Fibroblast of skin of right biceps (primary cell): ENCODE measurements at places on chromosomes 3 and 15.

DNA sequence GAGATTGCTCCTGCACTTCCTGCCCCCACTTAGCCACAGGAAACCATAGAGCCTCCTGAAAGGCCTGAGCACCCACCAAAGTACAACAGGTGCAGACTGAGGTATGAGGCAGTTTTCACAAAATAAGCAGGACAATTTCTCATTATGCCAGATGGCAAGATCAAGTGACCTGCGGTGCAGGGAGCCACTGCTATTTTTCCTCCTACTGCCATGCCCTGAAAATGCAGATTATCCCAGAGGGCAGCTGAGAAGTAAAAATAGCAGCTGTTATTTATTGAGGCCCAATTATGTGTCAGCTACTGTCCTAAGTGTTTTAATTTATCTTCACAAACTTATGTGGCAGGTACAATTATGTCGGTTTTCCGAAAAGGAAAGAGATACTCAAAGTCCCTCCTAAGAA lies 209.5 kb upstream of the ST8SIA2 start:
- no peak for DNase-seq

DNA sequence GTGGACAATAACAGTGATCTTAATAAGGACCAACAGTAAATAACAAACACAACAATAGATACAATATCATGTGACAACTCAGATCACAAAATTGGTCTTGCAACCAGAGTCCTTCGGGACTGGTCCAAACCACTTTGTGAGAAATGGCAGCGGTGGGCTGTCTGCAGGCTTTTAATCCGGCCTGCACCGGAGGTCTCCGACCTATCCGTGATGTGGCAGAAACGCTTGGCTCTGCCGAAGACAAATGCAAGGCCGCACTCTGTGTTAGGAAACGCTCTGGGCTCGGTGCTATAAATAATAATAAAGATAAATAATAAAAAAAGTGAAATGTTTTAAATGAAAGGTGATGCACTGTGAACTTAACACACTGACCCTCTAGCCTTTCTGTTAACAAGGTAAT lies 810.6 kb upstream of the NR2F2 start:
- no peak for DNase-seq

- DNase-seq = no peak
These were observed 47.0 kb upstream of the TRPM1 start for GRCh38 chr15:31148297-31149087.

- no peak for DNase-seq
These were observed 18.9 kb upstream of the ALDH1L1 start for GRCh38 chr3:126199256-126199655.

DNA sequence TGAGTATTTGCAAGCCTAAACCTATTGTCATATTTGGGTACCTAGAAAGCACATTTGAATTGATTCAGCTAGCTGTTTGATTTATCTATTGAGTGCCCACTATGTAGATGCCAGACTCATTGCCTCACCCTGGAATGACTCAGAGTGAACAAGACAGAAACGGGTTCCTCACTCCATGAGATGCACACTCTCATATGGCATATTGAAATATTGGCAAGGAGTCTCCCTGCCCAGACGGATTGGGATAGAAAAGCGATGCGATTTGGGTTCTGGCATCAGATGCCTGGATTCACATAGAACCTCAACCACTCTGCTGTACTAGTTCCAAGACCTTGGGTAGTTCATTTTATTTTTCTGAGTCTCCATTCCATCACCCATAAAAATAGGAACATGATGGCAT lies 22.5 kb downstream of the LRRN1 start:
- DNase-seq = no peak

- DNase-seq = peak; percentile 49
These were observed 627.2 kb downstream of the ZIC1 start for GRCh38 chr3:148036331-148036876.

- no peak for DNase-seq
These were observed 21.6 kb upstream of the RARRES1 start for GRCh38 chr3:158753854-158754253.

- DNase-seq = no peak
These were observed 8.2 kb downstream of the AP3S2 start for GRCh38 chr15:89885611-89886010.
